ENCODE measurements at places on chromosomes 4 and X. TPM values are rescaled to one million over a fixed set of nuclear protein-coding genes. Genes with fewer than 3 reads are reported as not detected.

Gene F8A2
- total RNA-seq = not detected

Gene TLR1
- total RNA-seq = 3.1 TPM

Gene UGT2B15
- total RNA-seq = not detected

Gene AWAT2
- 0.05 TPM for total RNA-seq

Gene SERTM2
- total RNA-seq = 4.3 TPM

Gene SFRP2
- total RNA-seq = 0.58 TPM

All from motor neuron (in vitro differentiated cells).